Thoracic aorta (tissue), 2 donors: ENCODE measurements at places on chromosomes 13 and 19.
A peak's percentile ranks its signal among the peaks of the same experiment; 100 is the strongest.

DNA sequence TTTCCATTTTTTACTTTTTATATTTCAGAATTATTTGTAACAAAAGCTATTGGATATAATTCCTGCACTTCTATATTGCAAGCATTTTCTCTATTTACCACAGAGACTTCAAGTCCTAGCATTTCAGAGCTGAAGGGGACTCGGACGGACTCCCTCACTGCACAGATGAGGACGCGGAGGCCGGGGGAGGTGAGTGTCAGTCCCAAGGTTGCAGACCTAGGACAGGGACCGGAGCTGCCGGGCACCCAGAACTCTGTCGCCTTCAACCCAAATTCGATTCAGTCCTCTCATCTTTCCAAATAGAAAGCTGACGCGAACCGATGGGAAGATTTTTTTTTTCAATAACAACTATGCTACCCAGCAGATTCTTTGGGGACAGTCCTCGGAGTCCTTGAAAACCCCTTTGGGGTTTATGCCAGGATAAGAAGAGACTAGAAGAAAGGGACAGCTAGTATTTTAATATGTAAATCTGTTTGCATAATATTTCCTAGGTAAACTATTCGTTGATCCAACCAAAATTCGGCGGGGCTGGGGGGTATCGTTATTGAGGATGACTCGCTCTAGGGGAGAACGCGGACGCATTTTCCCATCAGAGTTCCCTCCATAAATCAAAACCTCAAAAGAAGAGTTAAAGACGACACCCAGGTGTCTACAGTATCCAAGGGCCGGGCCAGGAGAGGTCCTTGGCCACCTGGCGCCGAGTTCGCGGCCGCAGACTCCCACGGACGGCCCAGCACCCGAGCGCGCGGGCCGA, 803 bp downstream of the FLT3 start:
- DNase-seq: no peak

DNA sequence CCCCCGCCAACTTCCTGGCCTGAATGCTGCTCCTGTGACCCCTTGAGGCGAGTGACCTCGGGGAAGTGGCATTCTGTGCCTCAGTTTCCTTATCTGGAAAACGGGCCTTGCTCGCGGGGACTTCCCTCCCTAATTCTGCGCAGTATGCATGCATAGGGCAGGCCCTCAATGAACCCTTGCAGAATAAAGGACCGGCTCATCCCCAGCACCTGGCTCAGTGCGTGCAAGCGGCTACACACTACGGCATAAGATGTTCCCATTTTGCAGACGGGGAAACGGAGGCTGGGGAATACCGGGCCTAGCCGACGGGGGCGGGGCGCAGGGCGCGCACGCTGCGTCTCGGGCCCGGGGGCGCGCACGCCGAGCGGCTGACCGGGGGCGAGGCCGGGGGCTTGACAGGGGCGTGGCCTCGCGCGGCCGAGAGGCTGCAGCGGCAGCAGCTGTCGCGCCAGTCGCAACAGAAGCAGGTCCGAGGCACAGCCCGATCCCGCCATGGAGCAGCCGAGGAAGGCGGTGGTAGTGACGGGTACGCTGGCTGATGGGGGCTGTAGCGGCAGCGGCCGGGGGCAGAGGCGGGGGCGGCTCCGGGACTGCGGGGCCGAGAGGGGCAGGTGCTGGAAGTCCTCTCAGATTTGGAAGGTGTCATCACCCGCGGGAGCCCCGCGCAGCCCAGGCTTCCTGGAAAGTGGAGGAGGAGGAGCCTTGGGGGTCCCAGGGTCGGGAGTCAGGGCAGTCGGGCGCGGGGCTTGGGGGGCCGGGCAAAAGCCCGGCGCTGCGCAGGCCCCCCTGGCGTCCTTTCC, at the start of gene PGPEP1:
TSS of gene PGPEP1 (plus strand) at position 409 of the 800 bp plus-strand sequence. CDS start at position 493, 84 bp downstream.
- DNase-seq: no peak

DNA sequence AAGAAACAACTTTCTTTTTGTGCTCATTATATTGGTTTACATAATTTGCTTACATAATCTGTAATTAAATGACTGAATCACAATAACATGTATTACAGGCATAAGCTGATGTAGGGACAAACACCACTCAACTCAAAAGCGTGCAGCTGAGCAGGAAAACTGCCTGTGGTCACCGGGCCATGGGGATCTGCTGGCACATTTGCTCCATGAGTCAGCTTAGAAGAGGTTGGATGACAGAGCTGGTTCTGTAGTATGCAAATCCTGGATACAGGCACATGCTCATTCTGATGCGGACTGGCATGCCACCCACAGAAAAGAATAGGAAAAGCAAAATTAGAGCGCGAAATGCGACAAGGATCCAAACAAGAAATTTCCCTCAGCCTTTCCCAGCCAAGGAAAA, 128.6 kb downstream of the USP12 start:
- peak; percentile 11 for DNase-seq

- DNase-seq: no peak
Measured at GRCh38 chr13:109152941-109153340, 523.5 kb downstream of the MYO16 start.

GRCh38 chr19:10756791-10757190, 38.9 kb downstream of the DNM2 start:
- no peak for DNase-seq

GRCh38 chr19:55354698-55355212, at the start of gene COX6B2:
COX6B2 (minus strand) TSS chr19:55354719; CDS start chr19:55354521, 198 bp downstream.
- DNase-seq: no peak

GRCh38 chr13:76667551-76667950, 218.7 kb downstream of the KCTD12 start:
- no peak for DNase-seq

DNA sequence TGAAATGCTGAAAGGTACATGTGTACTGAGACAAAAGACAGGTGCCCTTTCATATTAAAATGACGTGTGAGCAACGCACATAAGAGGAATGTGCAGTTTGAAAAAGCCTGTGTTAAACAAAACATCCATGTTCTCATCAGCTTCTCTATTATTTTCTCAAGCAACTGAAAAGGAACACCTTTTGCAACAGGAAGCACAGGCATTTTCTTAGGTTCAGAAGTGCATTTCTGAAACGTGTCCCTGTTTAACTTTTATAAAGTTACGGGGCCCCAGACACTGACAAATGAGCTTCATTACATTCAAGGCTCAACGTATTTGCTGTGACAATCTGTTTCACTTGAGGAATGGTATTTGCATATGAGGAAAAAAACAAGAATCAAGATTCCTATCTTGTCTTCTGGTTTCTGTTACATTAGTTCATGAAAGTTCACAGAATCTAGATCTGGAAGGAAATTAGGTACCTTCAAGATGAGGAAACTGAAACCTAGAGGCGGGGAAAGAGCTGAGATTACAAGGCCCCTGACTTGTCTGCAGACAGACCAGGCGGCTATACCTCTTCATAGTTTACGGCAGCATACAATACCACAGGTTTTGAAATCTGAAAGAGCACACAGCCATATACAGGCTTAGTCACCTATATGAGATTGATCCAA, 431.7 kb downstream of the KLF12 start:
- no peak for DNase-seq

GRCh38 chr19:58585442-58586132, 12.5 kb upstream of the MZF1 start:
- DNase-seq: no peak

- DNase-seq: no peak
Measured at GRCh38 chr13:75489502-75490263, 7.7 kb upstream of the TBC1D4 start.

- no peak for DNase-seq
Measured at GRCh38 chr19:14544977-14545715, 15.8 kb downstream of the TECR start.

DNA sequence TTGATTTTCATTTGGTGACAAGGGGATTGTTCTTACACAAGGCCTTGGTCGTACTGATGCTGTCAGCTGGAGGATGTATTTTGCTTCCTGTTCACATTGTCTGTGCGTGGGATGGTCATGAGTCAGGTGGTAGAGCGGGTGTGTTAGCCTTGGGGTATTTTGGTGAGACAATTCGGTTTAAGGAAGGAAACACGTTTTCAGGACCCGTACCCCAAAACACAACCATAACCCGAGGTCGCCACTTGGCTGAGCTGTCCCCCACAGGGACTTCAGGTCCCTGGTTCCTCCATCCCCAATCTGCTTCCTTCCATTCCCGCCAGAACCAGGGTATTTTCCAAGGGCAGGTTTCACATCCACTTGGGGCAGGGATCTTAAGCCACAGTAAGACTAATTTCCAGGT, 15.0 kb downstream of the MYO9B start:
- no peak for DNase-seq

- DNase-seq: no peak
Measured at GRCh38 chr19:7987114-7987768, 18.2 kb downstream of the ELAVL1 start.

DNA sequence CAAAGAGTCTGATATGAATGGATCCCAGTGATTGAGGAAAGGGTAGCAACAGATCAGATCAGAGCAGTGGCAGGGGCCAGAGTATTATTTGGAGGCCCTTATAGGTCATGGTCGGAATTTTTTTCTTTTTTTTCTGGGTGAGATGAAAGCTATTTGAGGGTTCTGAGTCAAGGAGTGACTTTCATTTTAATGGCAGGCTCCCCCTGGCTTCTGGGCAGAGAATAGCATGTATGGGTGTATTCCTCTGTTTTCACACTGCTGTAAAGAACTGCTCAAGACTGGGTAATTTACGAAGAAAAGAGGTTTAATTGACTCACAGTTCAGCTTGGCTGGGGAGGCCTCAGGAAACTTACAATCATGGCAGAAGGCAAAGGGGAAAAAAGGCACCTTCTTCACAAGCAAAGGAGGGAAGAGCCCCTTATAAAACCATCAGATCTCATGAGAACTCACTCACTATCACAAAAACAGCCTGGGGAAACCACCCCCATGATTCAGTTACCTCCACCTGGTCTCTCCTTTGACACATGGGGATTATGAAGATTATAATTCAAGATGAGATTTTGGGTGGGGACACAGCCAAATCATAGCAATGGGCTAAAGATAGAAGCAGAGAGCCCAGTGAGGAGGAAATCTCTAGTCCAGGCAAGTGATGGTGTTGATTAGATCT, 3.0 kb upstream of the SLC6A16 start:
- DNase-seq: no peak

- no peak for DNase-seq
Measured at GRCh38 chr19:4732680-4733114, 9.1 kb upstream of the DPP9 start.

DNA sequence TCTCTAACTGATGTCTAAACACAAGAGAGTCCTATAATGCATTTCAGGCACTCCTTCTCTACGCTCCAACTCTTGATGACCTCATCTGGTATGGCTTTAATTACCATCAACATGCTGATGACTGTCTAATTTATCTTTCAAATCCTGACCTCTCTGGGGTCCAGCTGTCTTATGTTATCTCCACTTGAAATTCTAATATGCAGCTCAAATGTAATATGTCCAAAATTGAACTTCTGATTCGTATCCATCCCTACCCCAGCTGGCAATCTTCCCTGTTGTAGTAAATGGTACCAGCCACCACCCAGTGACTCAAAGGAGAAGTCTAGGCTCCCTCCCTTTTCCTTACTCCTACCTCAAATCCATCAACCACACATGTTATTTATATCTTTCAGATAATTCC, 288.0 kb upstream of the SLC10A2 start:
- no peak for DNase-seq
